Fibroblast of skin of left biceps (primary cell): ENCODE measurements at places on chromosomes 5 and 9.

DNA sequence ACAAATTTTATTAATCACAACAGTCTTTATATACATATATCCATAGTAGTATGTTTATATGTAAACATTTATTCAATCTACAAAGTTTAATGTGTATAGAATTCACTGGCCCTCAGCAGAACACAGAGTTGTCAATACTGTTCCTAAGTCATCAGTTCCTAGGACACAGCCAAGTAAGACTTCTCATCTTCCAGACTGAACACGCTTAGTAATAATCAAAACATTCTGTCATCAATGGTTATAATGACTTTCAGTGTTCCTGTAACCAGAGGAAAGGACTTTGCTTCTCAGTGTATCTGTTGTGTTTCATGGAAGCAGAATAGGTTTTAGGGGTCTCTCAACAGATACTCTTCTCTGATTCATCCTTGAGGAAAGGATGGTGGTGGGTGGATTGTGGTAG, 82.2 kb downstream of the SMIM23 start:
- DNase-seq = no peak

- no peak for DNase-seq
These were observed 70.2 kb upstream of the CTSL start for GRCh38 chr9:87655731-87656130.

DNA sequence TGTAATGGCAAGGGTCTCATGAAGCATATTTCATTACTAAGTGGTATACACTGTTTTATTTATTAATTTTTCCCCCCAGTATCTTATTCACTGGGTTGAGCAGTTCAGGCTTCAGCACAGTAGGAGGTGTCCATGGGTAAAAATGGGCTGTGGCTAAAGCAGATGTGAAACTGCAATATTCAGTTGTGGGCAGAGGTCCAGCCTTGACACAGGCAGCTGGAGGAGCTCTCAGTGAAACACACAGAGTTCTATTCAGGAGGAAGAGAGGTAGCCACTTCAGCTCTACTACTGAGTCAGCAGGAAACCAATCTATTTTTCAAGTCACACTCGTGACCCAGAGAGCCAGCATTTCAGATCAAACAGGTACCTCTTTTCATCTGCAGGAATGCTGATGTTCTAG, 418.3 kb downstream of the CDH10 start:
- DNase-seq = no peak

GRCh38 chr5:179142434-179143198, 82.4 kb downstream of the ZNF354C start:
- DNase-seq = no peak

DNA sequence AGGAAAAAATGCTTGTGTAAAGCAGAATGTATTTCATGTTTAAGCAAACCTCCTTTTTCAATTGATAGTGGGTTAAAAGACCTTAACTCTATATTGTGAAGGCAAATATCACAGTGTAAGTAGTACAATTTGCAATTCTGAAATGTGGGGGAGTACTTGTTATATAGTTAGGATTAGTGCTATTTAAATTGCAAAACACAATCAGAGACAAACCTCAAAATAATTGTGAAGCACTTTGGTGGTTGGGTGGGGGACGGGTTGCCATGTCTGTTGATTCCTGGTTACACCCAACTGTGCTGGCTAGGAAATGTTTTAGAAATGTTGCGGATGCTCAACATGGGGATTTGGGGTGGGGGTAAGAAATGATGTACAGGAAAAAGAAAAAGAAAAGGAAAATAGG, 37.4 kb downstream of the EGFLAM start:
- DNase-seq = no peak
